ENCODE measurements at places on chromosomes 6 and 20.

DNA sequence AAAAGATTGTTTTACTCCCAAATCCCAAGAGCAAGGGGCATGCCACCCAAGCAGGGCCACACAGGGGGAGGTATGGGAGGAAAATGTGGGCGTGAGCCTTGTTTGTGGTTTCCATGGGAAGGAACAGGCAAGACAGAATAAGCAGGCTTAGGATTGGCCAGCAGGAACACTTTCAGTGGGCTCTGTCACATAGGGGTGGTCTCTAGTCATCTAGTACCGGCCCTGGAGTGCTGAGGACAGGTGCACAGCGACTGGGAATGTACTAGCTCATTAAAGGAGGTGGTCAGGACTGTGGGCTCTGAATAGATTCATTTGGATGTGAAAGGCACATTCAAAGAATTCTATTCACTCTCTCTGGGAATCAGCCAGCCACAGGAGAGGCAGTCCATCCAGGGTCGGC lies 175.6 kb downstream of the TBC1D7 start:
- no peak overlapping the region for H3K4me3 ChIP-seq
- H3K27me3 ChIP-seq = peaks cover 37% of the 10 kb centered on the region
- H3K27ac ChIP-seq = no peak overlapping the region
- no peak for DNase-seq
- H3K4me1 ChIP-seq = no peaks in the 10 kb centered on the region

GRCh38 chr6:145373826-145374225 lies 361.5 kb downstream of the EPM2A start:
- H3K27me3 ChIP-seq = peaks cover 16% of the 10 kb centered on the region
- no peak overlapping the region for H3K4me3 ChIP-seq
- DNase-seq = no peak
- H3K36me3 ChIP-seq = no peaks in the 10 kb centered on the region
- H3K4me1 ChIP-seq = peaks cover 11% of the 10 kb centered on the region

DNA sequence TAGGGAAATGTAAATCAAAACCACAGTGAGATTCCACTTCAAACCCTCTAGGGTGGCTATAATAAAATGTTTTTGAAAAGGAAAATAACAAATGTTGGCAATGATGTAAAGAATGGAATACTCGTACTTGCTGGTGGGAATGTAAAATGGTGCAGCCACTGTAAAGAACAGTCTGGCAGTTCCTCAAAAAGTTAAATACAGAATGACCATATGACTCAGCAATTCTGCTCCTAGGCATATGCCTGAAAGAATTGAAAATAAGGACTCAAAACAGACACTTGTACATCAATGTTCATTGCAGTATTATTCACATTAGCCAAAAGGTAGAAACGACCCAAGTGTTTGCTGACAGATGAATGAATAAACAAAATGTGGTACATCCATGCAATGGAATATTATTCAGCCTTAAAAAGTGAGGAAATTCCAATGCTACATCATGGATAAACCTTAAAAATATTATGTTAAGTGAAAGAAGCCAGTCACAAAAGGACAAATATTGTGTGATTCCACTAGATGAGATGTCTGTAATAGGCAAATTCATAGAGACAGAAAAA lies 10.2 kb upstream of the RNF114 start:
- no peak for DNase-seq
- no peaks in the 10 kb centered on the region for H3K4me1 ChIP-seq
- no peak overlapping the region for H3K27ac ChIP-seq
- H3K4me3 ChIP-seq = no peak overlapping the region
- H3K27me3 ChIP-seq = peaks cover 11% of the 10 kb centered on the region

DNA sequence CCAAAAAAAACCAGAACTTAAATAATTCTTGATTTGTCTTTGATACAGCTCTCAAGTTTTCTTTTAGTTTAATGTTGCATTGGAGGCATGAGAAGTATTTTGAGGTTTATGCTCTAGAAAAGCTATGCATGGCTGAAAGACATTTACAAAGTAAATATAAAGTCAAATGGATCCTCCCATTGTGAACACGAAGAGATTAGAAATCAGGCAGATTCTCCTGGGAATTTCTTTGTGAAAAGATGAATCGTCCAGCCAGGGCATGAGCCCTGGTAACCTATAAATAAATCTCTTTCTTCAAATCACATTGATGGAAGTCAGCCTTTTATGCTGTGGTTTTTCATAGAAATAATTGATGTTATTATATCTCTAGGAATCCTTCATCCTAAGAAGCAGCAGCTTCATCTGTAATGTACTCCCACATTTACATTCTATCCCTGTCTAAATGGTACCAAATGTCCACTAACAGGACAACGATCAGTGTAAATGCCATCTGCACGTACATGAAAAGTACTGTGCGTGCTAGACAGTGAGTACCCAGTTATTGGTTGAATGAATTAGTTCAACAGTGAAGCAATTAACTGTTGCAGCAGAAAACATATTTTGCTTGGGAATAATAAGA lies 143.6 kb downstream of the ALDH8A1 start:
- no peaks in the 10 kb centered on the region for H3K36me3 ChIP-seq
- peaks cover 24% of the 10 kb centered on the region for H3K27me3 ChIP-seq
- DNase-seq = no peak
- H3K4me1 ChIP-seq = no peaks in the 10 kb centered on the region
- H3K27ac ChIP-seq = no peak overlapping the region
- H3K4me3 ChIP-seq = no peak overlapping the region

DNA sequence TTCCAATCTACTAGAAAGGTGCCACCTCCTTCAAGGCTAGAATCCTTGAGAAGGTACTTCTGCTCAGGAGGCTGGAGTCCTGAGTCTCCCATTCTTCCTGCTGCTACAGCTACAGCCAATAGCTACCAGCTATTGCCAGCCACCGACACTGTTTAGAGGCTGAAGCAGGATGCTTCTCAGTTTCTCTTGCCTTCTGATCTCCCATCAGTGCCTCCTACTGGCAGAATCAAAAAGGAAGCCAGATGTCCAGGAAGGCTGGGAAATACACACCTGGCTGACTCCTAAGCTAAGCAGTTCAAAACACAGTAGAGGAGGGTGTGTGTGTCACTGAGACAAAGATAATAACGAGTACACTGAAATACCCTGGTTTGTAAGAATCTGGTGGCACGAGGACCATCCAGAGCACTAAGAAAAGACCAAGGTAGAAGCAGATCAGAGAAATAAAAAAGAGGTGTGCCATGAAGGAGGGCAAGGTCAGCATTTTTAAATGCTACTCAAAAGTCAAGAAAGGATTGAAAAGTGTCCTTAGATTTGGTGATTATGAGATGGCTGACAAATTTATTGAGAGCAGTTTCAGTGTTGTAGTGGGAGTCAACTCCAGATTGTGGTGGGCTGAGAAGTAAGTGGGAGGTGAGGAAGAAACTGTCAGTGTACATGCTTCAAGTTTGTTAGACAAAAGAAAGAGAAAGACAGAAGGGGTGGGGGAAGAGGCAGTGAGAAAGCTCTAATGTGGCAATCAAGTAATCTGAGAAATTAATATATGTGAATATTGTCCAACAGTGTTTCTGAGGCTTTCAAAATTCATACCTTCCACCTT lies 2.3 kb upstream of the HLA-DMA start:
- H3K27me3 ChIP-seq = no peaks in the 10 kb centered on the region
- no peak for DNase-seq
- H3K27ac ChIP-seq = peak overlapping the region; percentile 15
- peaks cover 44% of the 10 kb centered on the region for H3K4me1 ChIP-seq

DNA sequence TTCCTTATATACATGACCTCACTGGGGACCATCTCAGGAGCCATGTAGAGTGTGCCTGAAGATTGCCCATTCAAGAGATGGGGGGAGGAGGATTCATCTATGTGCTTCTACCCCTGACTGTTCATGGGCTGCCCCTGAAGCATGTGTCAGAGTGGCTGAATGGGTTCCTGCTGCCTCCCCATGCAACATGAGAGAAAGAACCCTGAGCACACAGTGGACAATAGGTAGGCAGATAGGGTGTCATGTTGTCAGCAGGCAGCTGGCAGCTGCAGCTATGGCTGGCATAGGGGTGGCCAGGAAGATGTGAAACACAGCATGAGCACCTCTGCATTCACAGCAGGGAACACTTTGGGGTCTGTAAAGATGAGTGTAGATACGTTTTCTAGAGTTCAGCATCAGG lies 208.4 kb upstream of the CNR1 start:
- H3K27me3 ChIP-seq = peaks cover 29% of the 10 kb centered on the region
- H3K36me3 ChIP-seq = no peaks in the 10 kb centered on the region
- H3K27ac ChIP-seq = no peak overlapping the region
- DNase-seq = no peak
- H3K4me1 ChIP-seq = no peaks in the 10 kb centered on the region

GRCh38 chr6:168154263-168154917 lies 75.4 kb upstream of the FRMD1 start:
- no peak overlapping the region for H3K4me3 ChIP-seq
- H3K27ac ChIP-seq = no peak overlapping the region
- H3K4me1 ChIP-seq = peaks cover 8% of the 10 kb centered on the region
- peaks cover 2% of the 10 kb centered on the region for H3K36me3 ChIP-seq
- H3K27me3 ChIP-seq = peaks cover 34% of the 10 kb centered on the region

GRCh38 chr20:57505979-57506378 lies 19.0 kb downstream of the CTCFL start:
- no peak overlapping the region for H3K27ac ChIP-seq
- no peaks in the 10 kb centered on the region for H3K4me1 ChIP-seq
- H3K36me3 ChIP-seq = peaks cover 3% of the 10 kb centered on the region
- peaks cover 28% of the 10 kb centered on the region for H3K27me3 ChIP-seq
- no peak for DNase-seq
- no peak overlapping the region for H3K4me3 ChIP-seq

DNA sequence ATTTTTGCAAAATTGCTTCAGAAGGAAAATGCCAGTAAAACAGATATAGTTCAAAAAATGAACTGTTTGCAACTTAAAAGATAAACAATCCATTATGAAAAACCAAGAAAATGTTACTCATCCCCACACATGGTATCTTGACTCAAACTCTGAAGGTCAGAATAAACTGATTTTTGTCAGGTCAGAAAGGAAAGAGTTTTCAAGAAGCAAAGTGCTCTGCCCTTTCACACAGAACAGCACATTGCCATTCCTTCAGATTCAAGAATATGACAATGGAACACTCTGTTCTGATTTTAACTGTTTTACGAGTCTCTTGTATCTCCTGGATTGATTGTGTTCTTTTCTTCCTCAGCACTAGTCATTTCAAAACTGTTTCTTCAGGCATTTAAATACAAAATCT lies 33.8 kb upstream of the NT5E start:
- peaks cover 34% of the 10 kb centered on the region for H3K27me3 ChIP-seq
- no peak overlapping the region for H3K4me3 ChIP-seq
- H3K4me1 ChIP-seq = peaks cover 7% of the 10 kb centered on the region
- no peak overlapping the region for H3K27ac ChIP-seq
- H3K36me3 ChIP-seq = no peaks in the 10 kb centered on the region
- DNase-seq = no peak

- no peaks in the 10 kb centered on the region for H3K27me3 ChIP-seq
- DNase-seq = no peak
- peaks cover 41% of the 10 kb centered on the region for H3K36me3 ChIP-seq
- peak overlapping the region; percentile 26 for H3K27ac ChIP-seq
- peaks cover 73% of the 10 kb centered on the region for H3K4me1 ChIP-seq
Observed at GRCh38 chr6:106517706-106518105, 111.6 kb downstream of the RTN4IP1 start.

DNA sequence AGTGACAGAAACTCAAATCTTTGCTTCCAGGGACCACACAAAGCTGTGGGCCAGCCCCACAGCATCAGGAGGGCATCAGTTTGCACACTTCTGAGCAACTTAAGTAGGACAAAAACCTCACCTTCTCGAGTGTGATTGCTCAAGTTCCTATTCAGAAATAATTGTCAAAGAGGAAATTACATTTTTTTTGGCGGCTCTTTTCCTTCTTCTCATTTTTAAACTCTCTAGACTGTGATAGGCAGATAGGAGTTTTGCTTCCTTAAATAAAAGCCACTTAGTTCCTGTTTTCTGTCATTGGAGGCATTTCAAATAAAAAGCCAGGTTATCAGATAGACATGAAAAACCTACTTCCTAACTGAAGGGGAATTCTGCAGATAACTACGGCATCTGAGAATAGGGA lies 11.2 kb upstream of the TAGAP start:
- peaks cover 49% of the 10 kb centered on the region for H3K4me1 ChIP-seq
- no peaks in the 10 kb centered on the region for H3K27me3 ChIP-seq
- peak overlapping the region; percentile 77 for H3K27ac ChIP-seq
- H3K36me3 ChIP-seq = peaks cover 17% of the 10 kb centered on the region
- no peak for DNase-seq

DNA sequence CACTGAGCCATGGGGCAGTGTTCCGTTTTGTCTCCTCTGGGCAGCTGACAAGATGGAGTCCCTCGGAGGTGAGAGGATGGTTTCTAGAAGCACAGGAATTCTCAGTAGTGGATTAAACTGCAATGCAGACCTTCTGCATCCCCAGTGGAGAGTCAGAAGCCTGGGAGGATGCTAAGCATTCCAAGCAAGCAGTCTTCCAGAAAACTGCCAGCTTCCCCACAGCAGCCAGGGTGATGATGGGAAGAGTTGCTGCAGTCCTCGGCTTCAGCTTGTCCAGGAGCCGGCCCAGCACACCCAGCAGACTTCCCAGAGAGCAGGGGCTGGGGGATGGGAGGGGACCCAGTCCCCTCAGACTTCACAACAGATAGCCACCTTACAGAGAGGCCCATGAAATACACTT lies 163.6 kb downstream of the LY86 start:
- H3K4me3 ChIP-seq = no peak overlapping the region
- no peak overlapping the region for H3K27ac ChIP-seq
- DNase-seq = no peak
- H3K36me3 ChIP-seq = no peaks in the 10 kb centered on the region

GRCh38 chr20:33719277-33719988 lies 677 bp downstream of the PXMP4 start:
- H3K27me3 ChIP-seq = no peaks in the 10 kb centered on the region
- no peak for DNase-seq
- peak overlapping the region; percentile 81 for H3K27ac ChIP-seq
- peaks cover 20% of the 10 kb centered on the region for H3K36me3 ChIP-seq
- H3K4me1 ChIP-seq = peaks cover 18% of the 10 kb centered on the region

GRCh38 chr6:53673162-53673727 lies 7.7 kb upstream of the KLHL31 start:
- no peak for DNase-seq
- H3K36me3 ChIP-seq = no peaks in the 10 kb centered on the region
- peaks cover 37% of the 10 kb centered on the region for H3K27me3 ChIP-seq
- H3K4me1 ChIP-seq = no peaks in the 10 kb centered on the region
- no peak overlapping the region for H3K27ac ChIP-seq

- DNase-seq = no peak
- H3K4me1 ChIP-seq = no peaks in the 10 kb centered on the region
- peaks cover 64% of the 10 kb centered on the region for H3K27me3 ChIP-seq
- H3K4me3 ChIP-seq = no peak overlapping the region
Observed at GRCh38 chr20:48532028-48532427, 295.8 kb downstream of the PREX1 start.

All from effector memory CD8-positive, alpha-beta T cell (primary cell).